ENCODE measurements at places on chromosomes 7 and 10.
A peak's percentile ranks its signal among the peaks of the same experiment; 100 is the strongest.

- DNase-seq, result no peak
These were observed 12.5 kb downstream of the STAG3 start for GRCh38 chr7:100190048-100190711.

DNA sequence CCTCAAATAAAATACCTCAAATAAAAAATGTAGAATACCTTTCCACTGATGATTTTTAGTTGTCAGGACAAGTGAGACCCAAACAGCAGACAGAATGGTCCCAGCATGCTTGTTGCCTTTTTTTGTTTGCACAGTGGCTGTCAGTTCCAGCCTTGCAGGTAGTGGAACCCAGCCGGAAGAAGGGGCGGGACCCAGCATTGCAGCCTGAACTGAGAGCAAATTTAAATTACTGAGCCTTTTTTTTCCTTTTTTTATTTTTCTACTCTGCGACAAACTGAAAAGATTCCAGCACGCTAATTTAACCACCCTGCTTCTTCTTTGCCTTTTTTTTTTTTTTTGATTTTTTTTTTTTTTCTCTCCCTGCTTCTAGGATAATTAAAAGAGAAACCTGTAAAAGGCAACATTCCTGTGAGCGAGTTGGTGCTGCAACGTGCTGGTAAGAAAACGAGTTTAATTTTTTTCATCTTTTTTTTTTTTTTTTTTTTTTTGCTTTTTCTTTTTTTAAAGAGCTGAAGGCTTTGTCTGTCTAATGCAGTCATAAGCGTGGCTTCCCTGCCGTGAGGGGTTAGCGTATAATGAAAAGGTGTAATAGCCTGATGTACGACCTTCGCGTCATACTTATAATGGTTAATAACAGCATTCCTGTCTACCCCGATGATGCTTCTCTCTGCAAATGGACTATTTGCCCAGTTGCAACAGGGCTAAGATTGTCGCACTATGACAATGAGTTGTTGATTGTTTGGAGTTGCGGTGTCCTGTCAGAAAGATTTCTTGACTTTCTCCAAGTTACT lies 555.3 kb upstream of the CELF2 start:
- DNase-seq, result no peak

DNA sequence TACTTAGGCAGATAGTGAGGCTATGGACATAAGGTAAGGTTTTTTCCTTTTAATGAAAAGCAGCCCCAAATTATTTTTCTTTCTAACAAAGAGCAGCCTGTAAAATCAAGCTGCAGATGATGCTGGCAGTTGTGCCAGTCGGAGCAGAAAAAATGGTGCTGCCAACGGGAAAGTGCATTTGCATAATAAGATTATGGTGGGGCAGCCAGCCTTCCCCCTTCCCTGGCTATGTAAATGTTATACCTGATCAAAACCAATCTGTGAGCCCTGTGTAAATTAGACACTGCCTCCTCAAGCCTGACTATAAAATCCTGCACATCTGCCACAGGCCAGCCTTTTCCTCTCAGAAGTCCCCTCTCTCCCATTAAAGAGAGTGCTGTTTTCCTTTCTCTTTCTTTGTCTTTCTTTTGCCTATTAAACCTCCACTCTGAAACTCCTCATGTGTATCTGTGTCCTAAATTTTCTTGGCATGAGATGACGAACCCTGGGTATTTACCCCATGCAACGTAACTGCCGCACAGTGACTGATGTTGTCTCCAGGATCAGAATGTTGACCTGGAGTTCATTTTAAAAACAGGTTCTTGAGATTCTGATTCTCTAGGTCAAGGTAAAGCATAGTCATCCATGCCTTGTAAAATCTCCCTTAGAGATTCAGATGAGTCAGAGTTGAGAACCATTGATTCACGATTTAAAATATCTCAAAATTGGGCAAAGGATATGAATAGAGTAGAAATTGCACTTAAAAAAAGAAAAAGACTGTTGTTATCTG lies 167.3 kb upstream of the C1GALT1 start:
- no peak for DNase-seq

GRCh38 chr7:66211429-66211828 lies 6.3 kb downstream of the TPST1 start:
- no peak for DNase-seq

DNA sequence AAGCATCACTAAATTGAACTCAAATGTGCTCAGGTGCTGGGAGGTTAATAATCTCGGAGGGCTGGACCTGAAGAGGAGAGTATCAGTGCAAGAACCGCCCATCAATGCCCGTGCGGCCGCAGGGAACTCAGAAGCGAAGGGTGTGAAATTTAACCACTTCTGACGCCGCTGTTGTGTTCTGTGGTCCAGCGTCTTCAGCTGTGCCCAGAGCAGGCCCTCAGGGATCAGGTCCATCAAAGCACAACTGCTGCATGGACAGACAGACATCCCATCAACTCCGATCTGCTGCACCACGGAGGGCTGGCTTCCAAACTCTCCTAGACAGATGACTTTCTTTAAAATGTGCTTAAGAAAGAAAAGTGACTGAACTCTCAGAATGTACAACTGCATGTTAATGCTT lies 144.9 kb upstream of the TCERG1L start:
- no peak for DNase-seq

GRCh38 chr7:44244282-44244681 lies 43.5 kb downstream of the YKT6 start:
- DNase-seq, result no peak

DNA sequence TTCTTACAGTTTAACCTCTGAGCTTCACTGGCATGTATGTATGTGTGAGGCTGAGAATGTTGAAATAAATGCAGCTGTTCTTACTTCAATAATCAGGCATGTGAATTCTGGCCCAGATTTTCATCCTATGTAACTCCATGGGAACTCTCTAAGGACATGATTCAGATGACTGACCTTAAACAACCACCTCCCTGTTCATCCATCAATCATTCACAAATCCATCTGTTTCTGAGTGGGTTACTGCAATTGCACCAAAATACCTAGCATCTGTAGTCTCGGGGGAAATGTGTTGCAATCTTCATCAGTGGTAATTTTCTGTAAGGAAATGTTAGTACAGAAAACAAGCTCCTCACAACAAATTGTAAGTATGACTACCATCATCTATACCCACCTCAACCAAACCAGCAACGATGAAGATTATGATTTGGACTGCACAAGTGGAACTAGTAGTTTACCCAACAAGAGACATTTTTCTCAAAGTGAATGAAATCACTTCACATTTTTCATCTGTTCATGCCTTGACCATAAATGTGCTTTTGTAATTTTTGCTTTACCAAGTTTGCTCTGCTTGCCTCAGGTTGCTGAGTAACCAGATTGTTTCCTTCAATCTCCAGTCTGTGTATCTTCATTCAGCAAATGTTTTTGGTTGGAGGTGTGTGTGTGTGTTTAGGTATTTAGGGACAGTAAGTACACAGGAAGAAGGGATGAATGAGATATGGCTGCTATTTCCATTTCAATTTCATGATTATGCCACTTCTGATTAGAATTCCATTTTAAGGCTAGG lies 65.7 kb upstream of the FZD8 start:
- DNase-seq, result no peak

- DNase-seq, result no peak
These were observed 143.1 kb downstream of the CHN2 start for GRCh38 chr7:29337546-29338116.

DNA sequence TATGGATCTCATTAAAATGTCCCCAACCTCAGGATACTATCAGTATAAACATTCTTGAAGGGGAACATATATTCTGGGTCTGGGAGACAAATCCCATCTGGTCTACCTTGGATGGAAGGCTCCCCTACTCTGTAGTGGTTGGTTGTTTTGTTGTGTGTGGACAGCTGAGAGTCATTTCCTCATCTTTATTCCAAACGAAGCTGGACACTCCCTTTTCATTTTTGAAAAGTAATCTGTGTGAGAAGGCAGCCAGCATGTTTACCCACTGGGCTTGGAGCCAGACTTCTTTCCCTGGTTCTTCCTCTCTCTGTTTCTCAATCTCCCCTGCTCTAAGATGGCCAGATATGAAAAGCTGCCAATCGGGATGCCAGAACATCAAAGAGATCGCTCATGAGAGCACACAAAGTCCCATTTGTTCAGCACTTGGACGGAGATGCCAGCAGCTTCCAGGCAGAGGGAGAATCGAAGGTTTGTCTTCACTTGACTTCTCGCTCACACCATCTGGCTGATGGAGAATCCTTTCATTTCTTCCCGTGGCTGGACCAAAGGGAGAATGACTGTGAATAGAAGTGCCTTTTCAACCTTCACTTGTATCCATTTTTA lies 108.1 kb upstream of the AGR3 start:
- peak; percentile 66 for DNase-seq

DNA sequence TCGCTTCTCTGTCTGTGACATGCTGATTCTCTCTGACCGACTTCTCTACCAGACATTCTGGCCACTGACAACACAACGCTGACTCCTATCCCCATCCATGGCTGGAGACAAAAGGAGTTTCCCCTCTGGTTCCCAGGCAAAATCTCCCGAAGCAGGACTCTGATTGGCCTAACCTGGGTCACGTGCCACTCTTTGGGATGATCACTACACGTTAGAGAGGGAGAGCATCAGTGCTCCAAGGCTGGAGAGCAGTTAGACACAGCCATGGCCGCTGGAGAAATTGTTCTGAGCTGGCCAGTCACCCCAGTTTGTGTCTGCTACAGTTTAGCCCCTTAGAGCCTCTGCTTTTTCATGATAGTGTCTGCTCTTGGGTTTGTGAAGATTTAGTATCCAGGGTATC lies 38.9 kb downstream of the ADAMTS14 start:
- no peak for DNase-seq

DNA sequence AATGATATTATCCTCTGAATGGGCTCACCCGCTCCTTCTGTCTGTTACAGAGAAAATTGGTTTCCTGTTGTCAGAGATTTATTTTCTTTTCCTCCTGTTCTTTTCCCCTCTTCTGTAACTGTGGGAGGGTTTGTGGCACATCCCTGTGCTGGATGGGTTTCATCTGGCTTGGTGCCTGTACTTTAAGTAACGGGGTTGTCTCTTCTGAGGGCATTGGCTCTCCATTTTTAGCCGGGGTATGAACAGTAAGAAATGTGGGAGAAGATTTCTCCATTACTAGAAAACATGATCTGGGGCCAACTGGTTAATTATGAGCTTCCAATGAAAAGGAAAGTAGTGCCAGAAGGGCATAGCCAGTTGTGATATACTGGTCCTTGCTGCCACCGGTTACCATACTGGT lies 142.6 kb downstream of the SND1 start:
- DNase-seq, result no peak

DNA sequence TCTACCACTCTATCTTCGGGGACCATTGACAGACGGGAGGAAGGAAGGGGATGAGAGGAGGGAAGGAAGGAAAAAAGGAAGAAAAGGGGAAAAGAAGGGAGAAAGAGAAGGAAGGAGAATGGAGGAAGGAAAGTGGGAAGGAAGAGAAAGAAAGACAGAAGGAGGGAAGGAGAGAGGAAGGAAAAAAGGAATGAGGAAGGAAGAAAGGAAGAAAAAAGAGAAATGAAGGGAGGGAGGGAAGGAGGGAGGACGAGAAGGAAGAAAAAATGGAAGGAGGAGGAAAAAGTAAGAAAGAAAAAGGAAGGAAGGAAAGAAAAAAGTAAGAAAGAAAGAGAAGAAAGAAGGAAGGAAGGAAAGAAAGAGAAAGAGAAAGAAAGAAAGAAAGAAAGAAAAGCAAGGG lies 128.9 kb downstream of the ADARB2 start:
- DNase-seq, result no peak

- no peak for DNase-seq
These were observed 207.6 kb upstream of the KLF6 start for GRCh38 chr10:3992382-3993178.

DNA sequence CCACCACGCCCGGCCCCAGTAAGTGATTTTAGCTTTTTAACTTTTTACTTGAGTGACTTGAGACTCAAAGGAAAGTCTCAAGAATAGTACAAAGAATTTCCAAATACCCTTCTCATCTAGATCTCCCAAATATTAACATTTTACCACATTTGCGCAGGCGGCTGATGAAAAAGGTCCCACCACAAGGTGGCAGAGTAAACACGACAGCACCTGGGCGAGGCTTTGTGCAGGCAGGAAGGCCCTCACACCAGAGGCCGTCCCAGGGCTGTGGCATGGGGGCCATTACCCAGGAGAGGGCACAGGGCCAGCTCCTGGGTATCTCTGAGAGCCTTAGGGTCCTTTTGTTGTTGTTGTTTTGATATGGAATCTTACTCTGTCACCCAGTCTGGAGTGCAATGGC lies 50.0 kb upstream of the WIPI2 start:
- no peak for DNase-seq
